ENCODE measurements at places on chromosomes 12 and 14. TPM values are rescaled to one million over a fixed set of nuclear protein-coding genes. Genes with fewer than 3 reads are reported as not detected.

PIANP gene
- 0.09 TPM for total RNA-seq

DNA sequence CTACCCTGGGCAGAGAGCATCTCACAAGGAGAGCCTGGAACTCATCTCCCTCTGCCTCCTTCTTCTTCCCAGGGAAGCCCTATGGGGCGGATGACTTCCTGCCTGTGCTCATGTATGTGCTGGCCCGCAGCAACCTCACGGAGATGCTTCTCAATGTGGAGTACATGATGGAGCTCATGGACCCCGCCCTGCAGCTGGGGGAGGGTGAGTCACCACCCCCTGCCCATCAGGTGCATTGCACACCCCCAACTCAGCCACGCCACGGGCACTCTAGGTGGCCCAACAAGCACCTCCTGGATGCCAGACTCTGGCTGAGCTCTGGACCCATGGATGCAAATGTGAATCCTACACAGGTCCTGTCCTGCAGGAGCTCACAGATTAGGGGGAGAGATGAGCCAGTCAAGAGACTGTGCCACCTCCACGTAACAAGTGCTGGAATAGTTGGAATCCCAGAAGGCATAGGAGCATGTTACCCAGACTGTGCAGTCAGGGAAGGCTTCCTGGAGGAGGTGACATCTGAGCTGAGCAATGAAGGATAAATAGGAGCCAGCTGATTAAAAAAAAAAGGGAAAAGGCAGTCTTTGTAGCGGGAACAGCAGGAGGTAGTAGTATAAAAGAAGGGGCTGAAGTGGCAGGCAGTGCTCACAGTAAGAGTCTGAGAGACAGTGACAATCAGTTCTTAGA lies 71.9 kb downstream of the LGMN start:
- DNase-seq, result no peak

GRCh38 chr14:72201645-72202044 lies 269.4 kb downstream of the RGS6 start:
- no peak for DNase-seq

GRCh38 chr14:58501214-58501816 lies 73.8 kb downstream of the KIAA0586 start:
- peak; percentile 79 for DNase-seq

RIPK3 gene
- total RNA-seq, result 12.0 TPM

- peak; percentile 54 for DNase-seq
Observed at GRCh38 chr12:1918884-1919236, 408 bp upstream of the CACNA2D4 start.

GRCh38 chr12:91817517-91817916 lies 328.1 kb downstream of the BTG1 start:
- DNase-seq, result no peak

PA2G4 gene
- total RNA-seq, result 453 TPM

GRCh38 chr12:63945777-63946176 lies 101.3 kb downstream of the SRGAP1 start:
- no peak for DNase-seq

RBP5 gene
- total RNA-seq, result not detected

- no peak for DNase-seq
Observed at GRCh38 chr14:89866458-89866857, 88.1 kb downstream of the EFCAB11 start.

- DNase-seq, result no peak
Observed at GRCh38 chr12:54033106-54033979, 493 bp downstream of the HOXC5 start.

- DNase-seq, result no peak
Observed at GRCh38 chr12:47732504-47732903, 7.2 kb upstream of the ENDOU start.

- no peak for DNase-seq
Observed at GRCh38 chr12:66638666-66639065, 40.2 kb downstream of the GRIP1 start.

DNA sequence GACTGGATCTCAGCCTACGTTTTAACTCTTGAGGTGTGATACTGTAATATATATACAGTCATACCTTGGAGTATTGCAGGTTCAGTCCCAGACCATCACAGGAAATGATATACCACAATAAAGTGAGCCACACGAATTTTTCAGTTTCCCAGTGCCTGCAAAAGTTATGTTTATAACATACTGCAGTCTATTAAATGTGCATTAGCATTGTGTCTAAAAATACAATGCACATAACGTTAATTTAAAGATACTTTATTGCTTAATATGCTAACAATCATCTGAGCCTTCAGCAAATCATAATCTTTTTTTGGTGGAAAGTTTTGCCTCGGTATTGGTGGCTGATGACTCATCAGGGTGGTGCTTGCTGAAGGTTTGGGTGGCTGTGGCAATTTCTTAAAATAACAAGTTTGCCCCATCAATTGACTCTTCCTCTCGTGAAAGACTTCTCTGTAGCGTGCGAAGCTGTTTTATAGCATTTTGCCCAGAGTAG lies 18.9 kb downstream of the PYROXD1 start:
- DNase-seq, result peak; percentile 88

CLEC1A gene
- total RNA-seq, result not detected

IQSEC3 gene
- 0.05 TPM for total RNA-seq

MYH6 gene
- total RNA-seq, result 0.17 TPM

GRCh38 chr12:115543269-115543668 lies 734.2 kb downstream of the MED13L start:
- no peak for DNase-seq

- no peak for DNase-seq
Observed at GRCh38 chr14:22808388-22809209, 6.6 kb downstream of the SLC7A7 start.

DNA sequence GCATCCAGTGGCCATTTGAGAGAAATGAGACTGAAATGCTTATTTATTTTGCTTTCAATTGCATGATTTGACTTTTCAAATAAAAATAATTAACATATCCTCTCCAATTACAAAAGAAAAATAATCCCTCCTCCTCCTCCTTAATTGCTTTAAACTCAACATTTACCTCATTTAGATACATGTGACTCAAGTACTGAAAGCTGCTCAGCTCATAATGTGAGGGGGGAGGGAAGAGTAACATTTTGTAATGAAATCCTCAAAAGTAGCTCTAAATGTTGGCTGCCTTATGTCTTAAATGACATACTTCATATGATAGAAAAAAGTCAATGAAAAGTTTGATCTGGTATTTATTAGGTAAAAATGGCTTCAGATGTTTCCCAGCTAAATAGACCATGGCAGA lies 29.0 kb downstream of the DACT1 start:
- no peak for DNase-seq

GRCh38 chr12:3892631-3893030 lies 19.4 kb upstream of the PARP11 start:
- DNase-seq, result no peak

MYO1A gene
- 1.7 TPM for total RNA-seq

DNA sequence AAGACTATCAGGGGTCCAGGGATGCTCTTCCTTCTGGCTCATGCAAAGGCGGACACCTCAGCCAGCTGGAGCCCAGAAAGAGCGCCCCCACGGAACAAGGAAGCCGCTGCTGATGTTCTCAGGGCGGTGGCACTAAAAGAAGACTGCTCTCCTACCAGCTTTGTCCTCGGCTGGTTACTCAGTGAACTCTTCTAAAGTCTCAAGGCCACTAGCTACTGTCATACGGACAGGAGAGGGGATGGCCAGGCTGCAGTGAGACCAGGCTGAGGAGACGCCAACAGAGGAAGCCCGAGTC lies 59.6 kb downstream of the CCDC88C start:
- DNase-seq, result no peak

- DNase-seq, result peak; percentile 96
Observed at GRCh38 chr12:124913474-124914391, 717 bp downstream of the UBC start.

DNA sequence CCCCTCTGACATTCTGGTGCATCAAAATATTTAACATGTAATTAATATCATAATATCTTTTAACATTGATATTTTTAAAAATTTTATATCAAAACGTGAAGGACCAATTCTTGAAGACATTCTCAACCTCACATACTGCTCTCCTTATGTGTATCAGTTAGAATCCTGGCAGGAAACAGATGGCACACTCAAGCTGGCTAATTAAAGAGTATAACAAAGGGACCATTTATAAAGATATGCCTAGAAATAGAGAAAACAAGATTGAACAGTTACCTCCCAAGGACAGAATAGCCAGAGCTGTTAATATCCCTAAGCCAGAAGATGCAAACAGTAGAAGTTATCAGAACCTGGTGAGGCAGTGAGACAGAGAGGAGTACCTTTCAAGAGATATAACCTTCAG lies 368.7 kb downstream of the NELL2 start:
- no peak for DNase-seq

DNA sequence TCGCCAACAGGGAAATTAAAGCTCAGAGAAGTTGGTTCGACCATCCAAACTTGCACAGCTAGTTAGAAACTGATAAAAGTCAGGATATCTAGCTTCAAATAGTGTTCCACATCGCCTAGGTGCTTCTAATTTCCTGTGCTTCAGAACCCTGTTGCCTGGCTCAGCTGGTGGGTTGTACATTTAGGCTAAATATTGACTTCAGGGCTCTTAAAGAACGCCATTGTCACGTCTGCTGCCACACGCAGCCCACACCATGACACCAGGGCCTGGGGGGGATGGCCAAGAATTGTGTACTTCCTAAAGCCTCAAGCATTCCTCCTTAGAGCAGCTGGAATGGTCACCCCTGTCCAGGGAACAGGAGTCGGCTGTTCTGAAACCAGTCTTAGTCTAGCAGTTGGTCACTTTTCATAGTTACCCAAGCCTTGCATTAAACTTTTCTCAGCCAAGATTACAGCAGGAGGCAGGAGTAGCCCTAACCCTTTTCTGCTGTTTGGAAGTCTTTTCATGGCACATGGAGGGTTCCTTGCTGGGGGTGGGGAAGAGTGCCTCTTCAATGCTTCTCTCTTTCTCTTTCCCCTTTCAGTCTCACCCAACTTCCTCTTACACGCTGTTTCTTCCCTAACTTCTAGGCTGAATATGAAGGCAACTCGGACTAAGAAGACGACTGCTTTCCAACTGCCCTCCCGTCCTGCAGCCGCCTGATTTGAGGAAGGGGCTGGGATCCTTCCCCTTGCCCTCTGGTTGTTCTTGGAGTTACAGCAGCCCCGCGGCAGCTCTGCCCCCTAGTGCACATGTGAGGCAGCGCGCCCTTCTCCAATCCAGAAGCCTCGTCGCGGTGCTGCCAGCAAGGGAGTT lies 17.1 kb downstream of the FOS start:
- DNase-seq, result peak; percentile 94

DNA sequence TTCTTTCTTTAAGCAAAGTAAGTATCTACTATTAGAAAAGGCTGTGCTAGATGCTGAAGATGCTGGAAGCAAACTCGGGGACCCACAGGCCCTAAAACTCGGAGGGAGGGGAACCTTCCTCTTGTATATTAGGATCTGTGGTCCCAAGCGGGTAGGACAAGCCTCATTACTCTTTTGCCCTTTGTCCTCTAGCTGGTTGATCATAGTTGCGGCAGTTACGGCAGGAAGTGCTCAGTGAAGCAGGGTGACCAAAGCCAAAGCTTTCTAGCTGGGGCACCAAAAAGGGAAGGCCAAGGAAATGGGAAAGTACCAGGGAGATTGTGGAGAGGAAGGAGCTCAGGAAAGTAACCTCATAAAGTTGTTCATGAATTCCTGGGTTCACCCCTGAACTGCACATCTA lies 76.3 kb downstream of the SCFD1 start:
- no peak for DNase-seq

- no peak for DNase-seq
Observed at GRCh38 chr14:104651876-104652260, 37.5 kb upstream of the INF2 start.

GRCh38 chr12:31715283-31715825 lies 13.5 kb downstream of the AMN1 start:
- DNase-seq, result no peak

GRCh38 chr12:47105914-47106674 lies 26.3 kb upstream of the AMIGO2 start:
- DNase-seq, result no peak

DNA sequence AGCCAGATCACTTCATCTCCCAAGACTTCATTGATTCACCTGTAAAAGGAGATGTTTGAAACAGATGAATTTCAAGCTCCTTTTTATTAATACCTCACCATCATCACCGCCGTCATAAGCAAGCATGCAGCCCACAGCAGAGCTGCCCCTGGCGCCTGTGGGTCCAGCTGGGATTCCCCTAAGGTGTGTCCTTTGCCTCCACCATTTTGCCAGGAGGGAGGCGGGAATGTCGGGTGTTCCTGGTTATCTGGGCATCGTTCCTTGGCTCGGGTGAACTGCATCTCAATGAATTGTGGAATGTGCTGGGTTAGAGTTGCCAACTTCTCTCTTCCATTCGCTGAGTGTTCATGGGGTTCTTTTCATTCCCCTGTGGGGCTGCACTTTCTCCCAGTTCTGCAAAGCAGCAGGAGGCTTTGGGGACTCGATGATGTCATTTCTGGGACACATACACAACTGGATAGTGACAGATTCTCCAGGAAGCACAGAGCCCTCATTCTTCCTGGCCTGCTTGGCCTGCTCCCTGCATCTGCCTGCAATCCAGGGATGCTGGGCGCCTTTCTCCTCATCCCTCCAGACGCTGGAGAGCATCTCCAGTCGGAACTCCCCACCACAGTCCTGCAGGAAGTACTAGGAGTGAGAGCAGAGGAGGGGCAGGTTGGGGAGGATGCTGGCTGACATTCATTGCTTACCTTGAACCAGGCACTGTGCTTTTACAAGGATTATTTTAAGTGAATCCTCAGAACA lies 10.1 kb downstream of the CCND2 start:
- DNase-seq, result no peak

MMP17 gene
- total RNA-seq, result 0.89 TPM

DNA sequence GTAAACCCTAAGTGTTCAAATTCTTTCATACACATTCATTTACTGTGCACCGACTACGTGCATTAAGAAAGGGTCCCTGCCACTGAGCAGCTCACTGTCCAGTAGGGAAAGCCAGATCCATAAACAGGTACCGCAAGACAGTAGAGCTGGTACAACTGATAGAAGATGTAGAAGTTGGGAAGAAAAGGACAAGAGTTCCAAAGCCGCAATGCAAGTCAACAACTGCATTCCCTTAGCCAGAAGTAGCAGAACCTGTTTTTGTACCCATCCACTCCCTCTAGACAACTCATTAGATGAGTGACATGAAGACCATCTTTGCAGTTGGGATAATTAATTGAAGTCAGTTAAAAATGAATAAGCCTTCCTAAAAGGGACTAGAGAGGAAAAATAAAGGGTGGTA lies 1.3 kb downstream of the SENP1 start:
- DNase-seq, result no peak

- DNase-seq, result no peak
Observed at GRCh38 chr12:67966560-67966959, 22.7 kb upstream of the IFNG-AS1 start.
